ENCODE measurements at places on chromosomes 1 and 21.

- no peak for DNase-seq
Observed at GRCh38 chr1:180249725-180250498, 19.8 kb downstream of the LHX4 start.

- no peak for DNase-seq
Observed at GRCh38 chr1:92217721-92218120, at the start of gene C1orf146. Gene C1orf146, plus strand, starts transcription at chr1:92217915. Its CDS starts 13,506 bp downstream, at chr1:92231421.

GRCh38 chr1:95304803-95305202 lies 70.8 kb downstream of the RWDD3 start:
- DNase-seq, result no peak

GRCh38 chr1:193427524-193427923 lies 241.1 kb upstream of the B3GALT2 start:
- DNase-seq, result no peak

- no peak for DNase-seq
Observed at GRCh38 chr1:84246213-84246612, 55.3 kb upstream of the SAMD13 start.

- DNase-seq, result no peak
Observed at GRCh38 chr21:37800456-37801061, 115.7 kb downstream of the KCNJ6 start.

GRCh38 chr21:29586696-29587095 lies 288.0 kb downstream of the BACH1 start:
- no peak for DNase-seq

DNA sequence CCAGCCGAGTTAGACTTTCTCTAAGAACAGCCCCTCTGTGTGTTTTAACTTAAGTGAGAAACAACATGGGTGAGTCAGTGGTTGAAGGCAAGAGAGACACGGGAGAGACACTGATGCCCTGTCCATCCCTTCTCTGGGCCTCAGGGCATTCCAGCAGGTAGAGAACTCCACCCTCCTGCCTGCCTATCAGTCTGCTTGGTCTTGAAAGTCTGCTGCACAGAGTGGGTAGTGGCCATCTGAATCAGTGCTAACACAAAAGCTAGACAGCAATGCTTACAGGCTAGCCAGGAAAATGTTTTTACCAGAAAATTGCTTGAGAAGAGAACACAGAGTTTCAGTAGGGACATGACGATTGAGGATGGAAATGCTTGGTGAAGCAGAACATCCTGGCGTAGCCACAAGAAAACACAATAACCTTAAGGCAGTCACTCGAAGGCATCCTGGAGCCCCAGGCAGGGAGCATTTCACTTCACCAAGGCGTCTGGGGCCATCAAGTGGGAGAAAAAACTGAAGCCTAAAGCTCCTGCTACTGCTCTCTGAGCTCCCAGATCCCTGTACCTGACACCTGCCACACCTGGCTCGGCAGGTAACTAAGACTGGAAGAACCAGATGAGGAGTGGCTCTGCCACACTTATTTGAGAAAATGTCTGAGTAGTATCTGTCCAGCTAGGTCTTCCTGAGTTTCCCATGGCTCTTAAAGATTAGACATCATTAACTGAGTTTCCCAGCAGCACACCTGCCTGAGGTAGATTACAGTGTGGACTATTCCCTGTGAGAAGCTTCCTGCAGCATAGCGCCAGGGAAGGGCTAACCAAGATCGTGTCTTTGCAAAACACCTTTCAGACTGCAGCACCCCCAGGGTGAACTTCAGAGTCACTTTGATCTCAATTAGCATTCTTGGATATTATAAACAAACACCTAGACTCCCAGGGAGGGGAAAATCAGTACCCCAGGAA lies 18.1 kb upstream of the LBR start:
- no peak for DNase-seq

- DNase-seq, result no peak
Observed at GRCh38 chr1:66777831-66778230, 23.2 kb downstream of the INSL5 start.

DNA sequence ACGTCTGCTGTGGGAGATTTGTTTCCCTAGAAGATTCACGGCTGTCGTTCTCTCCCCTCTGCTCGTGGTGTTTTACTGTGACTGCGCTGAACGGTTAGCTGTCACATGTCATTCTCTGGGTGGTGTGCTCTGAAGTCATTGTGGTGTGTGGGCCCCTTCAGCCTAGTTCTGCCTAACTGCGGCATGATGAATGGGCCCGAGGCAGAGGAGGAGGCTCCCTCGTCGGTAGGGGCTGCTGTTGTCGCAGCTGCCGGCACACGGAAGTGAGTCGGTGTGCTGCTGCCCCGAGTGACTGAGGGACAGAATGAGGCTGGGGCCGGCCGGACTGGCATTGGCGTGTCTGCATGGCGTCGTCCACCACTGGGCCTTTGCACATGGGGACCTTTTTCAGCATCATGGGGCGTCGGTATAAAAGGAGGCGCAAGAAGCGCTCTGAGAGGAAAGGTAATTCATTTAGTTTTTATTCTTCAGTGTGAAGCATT lies 77.9 kb downstream of the ADARB1 start:
- DNase-seq, result peak; percentile 38

DNA sequence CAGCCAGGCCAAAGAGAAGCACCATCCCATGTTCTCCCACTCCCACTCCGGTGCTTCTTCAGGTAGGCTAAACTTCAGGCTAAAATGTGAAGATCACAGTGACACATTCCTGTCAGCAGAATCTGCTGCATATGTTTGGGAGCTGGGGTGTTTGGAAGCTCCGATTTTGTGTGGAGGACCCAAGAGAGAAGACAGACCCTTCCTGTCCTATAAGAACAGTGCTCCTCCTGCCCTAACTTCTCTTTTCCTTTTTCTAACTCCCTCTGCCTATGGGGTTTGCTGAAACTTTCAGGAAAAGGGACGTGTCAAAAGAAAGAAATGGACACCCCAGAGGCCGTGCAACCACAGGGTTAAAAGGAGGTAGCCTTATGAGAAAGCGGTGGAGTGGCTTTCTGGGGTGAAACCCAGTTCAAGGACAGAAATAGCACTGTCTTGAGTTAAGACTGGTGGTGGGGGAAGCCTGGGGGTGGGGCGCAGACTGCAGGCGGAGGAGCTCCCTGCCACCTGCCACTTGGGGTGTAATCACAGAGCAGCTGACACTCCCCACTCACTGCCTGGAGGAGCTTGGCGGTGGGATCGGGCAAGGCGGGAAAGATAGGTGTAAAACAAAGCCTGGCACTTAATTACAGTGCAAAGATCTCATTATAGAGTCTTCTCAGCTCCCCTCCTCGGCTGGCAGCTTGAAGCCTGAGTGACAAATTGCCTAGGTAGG lies 645 bp upstream of the TLR5 start:
- DNase-seq, result no peak

DNA sequence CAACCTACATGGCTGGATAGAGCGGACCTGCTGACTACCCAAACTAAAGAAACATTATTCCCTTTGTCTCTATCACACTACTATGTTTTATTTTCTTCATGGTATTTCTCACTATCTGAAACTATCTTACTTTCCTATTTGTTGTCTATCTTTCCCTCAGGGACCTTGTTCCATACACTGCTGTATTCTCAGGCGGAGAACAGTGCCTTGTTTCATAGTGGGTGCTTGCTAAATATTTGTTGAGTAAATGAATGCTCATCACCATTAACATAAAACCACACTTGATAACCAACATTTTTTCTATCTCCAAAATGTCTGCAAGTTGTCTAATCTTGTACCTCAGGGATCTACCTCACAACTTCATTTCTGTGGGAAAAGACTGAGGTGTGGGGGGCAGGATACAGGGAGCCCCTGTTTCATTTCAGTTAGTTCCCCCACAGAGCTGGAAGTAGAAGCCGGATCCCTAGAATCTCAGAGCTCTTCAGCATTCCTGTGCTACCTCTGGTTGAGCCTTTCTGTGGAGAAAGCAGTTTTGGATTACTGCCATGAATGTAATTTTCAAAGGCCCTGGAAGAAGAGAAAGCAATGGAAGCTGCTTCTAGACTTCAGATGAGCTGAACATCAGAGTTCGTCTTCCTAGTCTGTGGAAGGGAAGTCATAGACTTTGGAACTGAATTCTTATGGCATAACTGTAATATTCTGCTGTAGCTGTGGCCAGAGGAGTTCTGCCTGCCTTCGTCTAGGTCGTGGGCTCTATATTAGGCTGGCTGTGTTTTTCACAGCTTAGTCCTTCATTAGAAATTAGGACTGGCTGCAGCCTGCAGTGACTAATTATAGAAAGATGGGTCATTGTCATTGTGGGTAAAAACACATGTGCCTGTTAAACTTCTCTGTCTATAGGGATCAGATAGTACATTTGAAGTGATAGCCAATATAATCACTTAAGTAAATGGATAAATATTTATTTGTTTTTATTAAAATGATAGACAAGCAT lies 293.2 kb upstream of the SGIP1 start:
- no peak for DNase-seq

DNA sequence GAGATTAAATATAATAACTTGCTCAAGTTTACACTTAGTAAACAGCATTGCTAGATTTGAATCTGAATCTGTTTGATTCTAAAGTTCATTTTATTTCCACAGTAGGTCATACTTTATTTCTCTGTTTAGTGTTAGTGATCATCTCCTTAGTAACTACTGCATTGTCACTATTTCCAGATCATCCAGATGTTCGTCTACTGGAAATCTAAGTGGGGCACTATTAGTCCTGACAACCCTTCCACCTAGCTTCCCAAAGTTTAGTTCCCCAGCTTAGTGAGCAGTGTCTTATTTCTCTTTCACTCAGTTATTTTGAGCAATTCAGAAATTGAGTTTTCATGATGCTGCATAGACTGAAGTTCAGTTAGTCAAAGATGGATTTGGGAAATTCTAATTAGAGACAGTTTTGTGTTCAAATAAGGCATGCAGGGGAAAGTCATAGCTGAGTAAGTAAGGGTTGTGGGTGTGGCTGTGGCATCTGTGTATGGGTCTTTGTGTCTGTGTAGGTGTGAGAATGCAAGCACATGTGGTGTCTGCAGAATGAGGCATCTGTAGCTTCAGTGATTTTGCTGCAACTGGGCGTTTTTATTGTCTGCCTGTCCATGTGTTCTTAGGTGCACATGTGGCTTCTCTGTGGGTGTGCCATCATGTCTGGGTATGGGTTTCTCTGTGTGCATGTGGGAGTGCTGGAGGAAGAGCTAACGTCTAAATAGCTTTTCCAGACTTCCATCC lies 107.3 kb downstream of the NTMT2 start:
- DNase-seq, result no peak

DNA sequence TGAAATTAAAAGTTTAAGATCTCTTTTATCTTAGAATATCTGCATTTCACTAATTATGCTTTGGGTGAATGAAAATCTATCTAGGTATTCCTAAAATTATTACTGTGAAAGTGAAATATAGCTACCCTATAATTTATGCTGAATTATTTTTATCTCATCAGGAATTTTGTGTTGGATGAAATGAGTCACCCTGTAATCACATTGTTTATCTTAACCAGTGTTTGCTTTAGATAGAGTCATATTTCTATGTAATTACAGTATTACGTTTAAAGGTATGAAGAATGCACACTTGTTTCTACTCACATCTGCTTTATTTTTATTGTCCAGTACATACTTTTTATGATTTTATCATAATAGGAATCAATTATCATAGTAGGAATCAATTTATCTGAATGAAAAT lies 249.2 kb downstream of the NCAM2 start:
- no peak for DNase-seq

GRCh38 chr1:56490619-56491018 lies 88.7 kb downstream of the PLPP3 start:
- DNase-seq, result no peak

DNA sequence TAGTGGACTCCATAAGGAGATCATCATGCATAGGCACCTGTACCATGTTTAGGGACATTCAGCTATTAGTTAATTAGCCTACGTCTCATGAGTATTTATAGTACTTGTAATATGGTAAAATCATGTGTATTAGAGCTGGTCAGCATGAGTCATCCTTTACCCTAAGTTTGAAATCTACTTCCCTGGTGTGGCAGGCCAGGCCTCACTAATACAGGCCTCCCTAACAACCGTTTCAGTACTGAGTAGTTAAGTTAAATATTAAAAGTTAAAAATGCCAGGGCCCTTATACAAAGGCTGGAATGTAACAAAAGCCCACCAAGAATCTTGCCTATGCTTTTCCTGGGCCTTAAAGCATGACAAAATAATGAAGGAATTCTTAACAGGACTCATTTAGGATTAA lies 356.3 kb upstream of the DPYD start:
- no peak for DNase-seq

GRCh38 chr1:21298981-21299391 lies 8.7 kb upstream of the ECE1 start:
- no peak for DNase-seq

GRCh38 chr1:82462366-82462765 lies 661.6 kb downstream of the ADGRL2 start:
- DNase-seq, result no peak

DNA sequence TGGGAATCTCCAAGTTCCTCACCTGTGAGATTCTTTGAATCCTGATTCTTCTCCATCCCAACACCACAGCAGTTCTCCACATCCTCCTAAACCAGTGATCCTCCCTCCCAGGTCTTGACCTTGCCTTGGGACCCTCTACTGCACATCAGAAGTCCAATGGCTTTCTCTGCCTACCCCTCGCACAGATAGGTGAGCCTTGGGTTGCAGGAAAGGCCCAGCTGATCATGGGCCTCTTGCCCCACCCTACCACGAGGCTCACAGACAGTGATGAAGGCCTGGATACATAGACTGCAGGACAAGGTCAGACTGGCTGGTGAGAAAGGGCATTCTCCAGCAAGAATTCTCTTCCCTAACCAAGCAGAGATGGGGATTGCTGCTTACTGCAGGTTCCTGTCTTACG lies 825 bp downstream of the FABP3 start:
- DNase-seq, result no peak

DNA sequence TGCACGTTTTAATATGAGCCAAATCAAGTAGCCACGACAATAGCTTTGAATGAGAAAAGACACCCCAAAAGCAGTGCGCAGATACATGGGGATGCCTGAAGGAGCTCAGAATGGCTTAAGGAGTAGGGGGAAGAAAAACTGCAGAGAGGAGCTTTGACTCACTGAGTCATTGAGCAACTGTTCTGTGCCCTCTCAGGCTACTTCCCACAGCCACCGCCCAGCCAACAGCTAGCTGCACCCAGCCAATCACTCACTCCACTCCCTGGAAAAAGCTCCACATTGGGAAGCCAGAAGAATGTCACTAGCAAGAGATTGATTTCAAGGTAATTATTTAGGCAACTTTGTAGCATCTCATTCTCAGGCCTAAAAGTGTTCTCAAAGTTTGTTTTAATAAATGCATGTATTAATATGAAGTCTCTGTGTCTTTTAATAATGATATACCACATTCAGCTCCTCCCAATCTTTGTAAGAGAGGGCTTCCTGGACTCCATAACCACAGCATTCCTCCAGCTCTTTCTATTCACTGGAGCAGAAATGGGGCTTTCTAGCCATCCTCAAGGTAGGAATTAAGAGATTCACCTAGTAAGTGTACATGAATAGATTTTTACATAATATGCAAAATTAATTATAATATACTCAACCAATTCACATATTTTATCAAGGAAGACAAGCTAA lies 16.8 kb downstream of the DUSP10 start:
- DNase-seq, result no peak

DNA sequence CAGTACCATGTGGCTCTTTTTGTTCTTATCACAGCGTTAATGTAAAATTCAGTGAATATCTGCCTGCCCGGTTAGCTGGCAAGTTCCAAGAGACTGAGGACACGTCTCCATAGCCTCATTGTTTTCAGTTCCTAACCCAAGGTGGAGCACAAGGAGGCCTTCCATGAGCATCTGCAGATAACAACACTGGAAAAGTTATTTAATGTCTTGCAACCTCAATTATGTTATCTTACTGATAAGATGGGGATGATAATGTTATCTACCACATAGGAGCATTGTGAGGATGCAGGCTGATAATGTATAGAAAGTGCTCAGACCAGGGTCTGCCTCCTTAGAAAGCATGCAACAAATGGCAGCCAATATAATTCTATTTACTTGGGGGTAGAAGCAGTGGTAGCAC lies 109.6 kb upstream of the DNAH14 start:
- DNase-seq, result no peak
